ENCODE measurements at places on chromosomes 12 and 14.

GRCh38 chr12:75890141-75890540 is 141.4 kb downstream of the PHLDA1 start:
- DNase-seq, result no peak

GRCh38 chr12:121079736-121080272 is 40.8 kb upstream of the OASL start:
- DNase-seq, result no peak

GRCh38 chr12:66899588-66899987 is 220.7 kb upstream of the GRIP1 start:
- no peak for DNase-seq

DNA sequence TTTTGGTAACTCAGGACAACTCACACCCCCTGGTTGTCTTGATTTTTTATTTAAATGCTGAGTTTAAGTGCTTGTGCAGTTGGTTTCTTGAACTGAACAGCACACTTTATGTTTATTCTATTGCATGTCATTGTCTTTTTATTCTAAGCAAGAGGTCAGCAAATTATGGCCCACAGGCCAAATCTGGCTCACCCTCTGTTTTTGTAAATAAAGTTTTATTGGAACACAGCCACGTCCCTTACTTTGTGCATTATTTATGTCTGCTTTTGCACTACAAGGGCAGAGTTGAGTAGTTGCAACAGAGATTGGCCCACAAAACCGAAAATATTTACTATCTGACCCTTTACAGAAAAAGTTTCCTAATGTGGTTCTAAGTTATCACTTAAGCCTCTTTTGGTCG is 52.3 kb downstream of the SUDS3 start:
- no peak for DNase-seq

DNA sequence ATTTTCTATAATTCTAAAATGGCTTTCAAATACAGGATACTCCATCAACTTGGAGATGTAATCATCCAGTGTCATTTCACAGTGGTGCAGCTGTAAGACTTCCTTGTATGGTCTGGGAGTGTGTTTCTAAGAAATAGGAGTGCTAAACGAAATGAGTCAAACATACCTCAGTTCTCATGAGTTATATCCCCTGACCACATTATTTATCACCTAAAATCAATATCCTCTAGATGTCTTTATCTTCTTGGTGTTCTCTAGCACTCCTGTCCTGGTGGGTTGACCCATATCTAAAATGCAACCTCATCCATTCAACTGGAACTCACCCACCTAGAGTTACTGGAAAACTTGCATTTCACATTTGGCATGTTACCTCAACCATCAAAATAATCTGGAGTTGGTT is 33.2 kb downstream of the TMEM30B start:
- DNase-seq, result no peak

GRCh38 chr12:32031109-32031508 is 71.9 kb downstream of the RESF1 start:
- DNase-seq, result no peak

DNA sequence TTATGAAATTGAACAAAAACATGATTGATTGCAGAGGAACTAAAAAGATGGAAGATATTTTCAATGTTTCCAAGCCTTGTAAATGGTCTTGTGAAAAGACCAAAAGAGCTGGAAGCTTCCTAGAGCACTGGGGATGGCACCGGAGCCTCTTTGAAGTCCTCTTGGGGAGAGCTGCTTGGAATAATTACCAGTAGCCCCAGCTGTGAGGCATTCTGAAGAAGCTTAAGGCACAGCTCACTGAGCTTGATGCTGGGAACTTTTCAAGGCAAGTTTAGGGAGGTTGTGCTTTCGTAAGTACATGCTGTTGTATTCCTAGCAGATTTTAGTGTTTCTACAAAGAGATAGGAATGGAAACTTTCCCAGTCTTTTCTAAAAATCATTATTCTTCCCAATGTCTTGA is 13.9 kb downstream of the PDZRN4 start:
- no peak for DNase-seq

DNA sequence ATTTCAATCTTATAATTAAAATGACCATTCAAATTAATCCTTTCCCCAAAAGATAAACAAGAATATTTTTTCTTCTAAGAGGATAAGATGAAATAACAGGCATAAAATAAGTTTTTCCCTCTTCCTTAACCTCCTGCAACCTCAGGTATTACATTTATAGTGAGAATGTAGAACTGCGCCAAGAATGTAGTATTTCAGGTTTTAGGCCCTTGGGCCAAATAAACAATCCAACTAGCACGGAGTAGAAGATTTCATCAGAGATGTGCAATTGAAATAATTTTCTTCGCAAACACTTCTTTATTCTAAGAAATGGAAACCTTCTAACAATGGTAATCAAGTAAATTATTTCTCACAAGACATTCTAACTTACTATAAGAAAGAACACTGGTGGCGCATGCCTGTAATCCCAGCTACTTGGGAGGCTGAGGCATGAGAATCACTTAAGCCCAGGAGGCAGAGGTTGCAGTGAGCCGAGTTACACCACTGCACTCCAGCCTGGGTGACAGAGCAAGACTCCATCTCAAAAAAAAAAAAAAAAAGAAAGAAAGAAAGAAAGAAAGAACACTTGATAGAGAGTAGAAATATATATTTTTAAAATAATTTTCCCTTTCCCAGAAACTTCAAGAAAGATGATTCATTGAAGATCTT is 100.8 kb downstream of the TAOK3 start:
- no peak for DNase-seq

DNA sequence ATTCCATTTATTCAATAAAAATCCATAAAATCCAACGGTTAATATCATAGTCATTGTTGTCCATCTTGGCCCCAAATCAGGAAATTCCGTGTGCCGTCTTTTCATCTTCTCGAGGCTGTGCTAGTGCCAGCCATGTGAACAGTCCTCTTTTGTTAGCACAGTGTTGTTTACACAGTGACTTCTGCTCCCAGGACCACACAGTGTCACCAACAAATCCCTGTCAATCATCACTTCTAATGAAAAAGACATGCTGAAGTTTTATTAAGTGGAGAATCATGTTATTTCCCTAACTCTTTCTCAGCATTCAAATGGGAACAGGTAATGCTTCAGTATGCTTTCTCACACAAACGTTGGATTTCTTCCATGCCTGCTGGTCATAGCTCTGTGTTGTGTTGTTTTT is 1.9 kb upstream of the SLCO1A2 start:
- DNase-seq, result no peak

GRCh38 chr12:685388-685787 is 22.1 kb upstream of the NINJ2 start:
- peak; percentile 78 for DNase-seq

DNA sequence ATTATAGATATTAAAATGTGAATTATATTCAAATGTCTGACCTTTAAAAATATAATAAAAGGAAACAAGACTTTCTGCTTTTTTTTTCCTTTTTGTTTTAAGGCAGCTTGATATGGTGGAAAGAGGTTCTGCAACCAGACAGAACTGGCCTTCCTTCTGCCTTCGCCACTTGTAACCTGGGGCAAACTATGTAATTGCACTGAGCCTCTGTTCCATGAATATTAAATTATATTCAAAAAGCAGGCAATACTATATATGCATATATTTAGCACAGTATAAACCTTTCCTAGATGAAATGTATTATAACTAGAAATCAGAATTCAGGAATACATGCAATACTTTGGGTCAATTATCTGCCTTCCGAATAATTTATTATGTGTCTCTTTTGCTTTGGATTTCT is 59.9 kb downstream of the ACSS3 start:
- DNase-seq, result no peak

- no peak for DNase-seq
Observed at GRCh38 chr14:101074196-101075024, 170.9 kb upstream of the RTL1 start.

DNA sequence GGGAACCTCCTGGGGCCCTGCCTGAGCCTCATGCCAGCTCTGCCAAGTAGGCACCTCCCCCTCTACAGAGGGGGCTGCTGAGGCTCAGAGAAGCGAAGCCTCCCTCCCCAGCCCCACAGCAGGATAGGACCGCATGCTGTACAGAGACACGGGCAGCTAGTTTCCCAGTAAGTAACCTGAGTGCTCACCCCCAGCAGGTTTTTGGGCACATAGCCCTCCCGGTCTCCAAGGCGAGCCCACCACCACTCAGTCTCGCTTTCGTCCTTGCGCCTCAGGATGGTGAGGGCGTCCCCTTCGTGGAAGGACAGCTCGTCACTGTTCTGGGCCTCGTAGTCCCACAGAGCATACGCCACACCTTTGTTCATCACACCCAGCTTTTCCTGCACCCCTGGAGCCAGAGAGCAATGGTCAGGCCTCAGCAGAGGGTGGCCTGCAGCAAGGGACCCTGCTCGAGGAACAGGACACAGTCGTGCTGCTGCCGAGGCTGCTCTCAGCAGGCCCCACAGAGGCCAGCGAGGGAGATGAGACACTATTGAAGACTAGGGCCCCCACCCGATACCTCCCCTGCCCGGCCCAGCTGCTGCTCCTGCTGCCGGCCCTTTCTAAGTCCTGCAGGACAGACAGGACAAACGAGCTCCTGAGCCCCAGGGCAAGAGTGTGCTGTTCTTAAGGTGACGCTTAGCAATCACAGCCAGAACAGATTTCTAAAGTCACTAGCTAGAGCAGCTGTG is 20.4 kb downstream of the ZFYVE21 start:
- DNase-seq, result no peak

DNA sequence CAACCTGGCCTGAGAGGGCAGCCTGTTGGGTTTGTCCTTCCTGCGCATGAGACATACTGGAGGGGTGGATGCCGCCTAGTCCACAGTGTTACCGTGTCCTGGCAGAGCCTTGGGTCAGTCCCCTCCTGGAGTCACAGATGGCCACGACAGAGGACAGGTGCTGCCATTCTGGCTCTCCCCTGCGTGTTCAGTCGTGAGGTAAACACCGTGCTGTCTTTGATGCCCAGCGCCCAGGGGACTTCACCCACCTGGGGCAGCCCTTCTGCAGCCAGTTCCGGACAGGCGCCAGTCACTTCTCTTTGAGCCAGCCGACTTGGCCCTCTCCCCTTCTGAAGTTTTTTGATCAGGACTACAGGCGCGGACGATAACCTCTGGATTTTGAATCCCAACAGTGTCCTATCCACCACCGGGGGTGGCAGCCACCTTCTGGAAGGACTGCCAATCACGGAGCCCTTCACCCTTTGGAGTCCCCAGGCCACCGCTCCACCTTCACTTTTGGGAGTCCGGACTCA is 933.0 kb downstream of the DIO2 start:
- no peak for DNase-seq

DNA sequence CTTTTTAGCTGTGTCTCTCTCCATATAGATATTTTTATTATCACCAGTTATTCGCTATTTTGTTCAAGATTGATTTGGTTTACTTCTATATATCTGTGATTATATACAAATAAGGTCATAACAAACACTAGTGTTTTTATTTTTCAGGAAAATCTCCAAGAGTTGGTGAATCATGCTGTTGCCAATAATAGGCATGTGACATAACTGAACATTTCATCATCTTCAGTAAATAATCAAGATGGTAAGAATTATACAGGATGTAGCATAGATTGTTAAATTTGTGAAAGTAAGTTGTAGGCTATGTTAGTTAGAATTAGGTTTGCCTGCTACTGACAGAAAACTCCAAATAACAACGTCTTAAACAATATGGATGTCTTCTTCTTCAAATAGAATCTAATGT is 240.9 kb upstream of the PDE3A start:
- no peak for DNase-seq

DNA sequence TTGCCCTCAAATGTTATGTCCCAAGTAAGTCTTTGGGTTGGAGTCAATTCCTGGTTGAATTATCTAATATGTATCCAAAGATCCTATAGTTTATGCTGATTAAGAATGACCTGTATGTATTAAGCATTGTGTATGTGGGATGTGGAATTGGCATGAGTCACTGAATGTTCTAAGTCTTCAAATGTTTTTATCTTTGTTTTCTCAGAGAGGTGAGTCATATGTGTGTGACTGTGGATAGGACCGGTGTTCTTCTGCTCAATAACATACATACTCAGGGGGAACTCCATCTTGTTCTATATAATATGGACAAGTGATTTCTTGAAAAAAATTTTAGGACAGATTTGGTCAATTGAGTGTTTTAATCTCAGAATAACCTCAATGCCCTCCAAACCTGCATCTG is 57.9 kb downstream of the NAV3 start:
- DNase-seq, result no peak

- no peak for DNase-seq
Observed at GRCh38 chr14:65476273-65476941, 63.9 kb downstream of the FUT8 start.

- no peak for DNase-seq
Observed at GRCh38 chr12:101772012-101772775, 32.9 kb upstream of the SYCP3 start.

- no peak for DNase-seq
Observed at GRCh38 chr14:101248840-101249675, 312.2 kb upstream of the DIO3 start.

DNA sequence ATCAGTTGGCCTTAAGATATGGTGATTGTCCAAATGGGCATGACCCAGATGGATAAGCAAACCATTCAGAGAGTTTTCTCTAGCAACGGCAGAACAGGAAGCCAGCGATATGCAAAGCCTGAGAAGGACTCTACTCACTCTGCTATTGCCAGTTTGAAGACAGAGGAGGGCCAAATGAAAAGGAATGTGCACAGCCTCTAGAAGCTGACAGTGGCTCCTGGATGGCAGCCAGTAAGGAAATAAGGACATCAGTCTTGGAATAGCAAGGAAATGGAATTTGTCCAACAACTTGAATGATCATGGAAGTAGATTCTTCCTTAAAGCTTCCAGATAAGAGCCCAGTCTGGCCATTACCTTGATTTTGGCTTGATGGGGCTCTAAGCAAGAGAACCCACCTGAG is 60.0 kb downstream of the TMTC2 start:
- DNase-seq, result no peak

GRCh38 chr14:98136012-98136789 is 1135.8 kb downstream of the BCL11B start:
- DNase-seq, result no peak

- no peak for DNase-seq
Observed at GRCh38 chr12:27083861-27084394, 1.6 kb upstream of the C12orf71 start.

DNA sequence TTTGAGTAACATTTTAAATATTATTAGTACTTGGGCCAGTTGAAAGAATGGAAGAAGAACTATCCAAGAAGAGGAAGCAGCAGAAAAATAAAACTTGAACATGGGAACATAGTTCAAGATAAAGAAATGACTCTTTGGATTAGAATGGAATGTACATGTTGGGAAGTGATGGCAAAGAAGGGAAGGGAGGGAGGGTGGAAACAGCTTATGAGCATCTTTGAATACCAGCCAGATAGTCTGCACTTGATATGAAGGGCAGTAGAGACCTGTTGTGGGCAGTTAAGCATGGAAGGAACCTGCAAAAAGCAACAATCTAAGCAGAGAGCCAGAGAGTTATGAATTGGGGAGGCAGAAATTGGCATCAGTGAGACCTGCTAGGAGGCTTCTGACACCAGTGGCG is 10.0 kb upstream of the IL22 start:
- DNase-seq, result no peak

GRCh38 chr12:23929906-23930305 is 19.6 kb downstream of the SOX5 start:
- no peak for DNase-seq

All from activated naive CD4-positive, alpha-beta T cell treated with Interleukin-2 at 50 U/mL for 16 hours (primary cell).